Stimulated activated CD4-positive, alpha-beta T cell treated with anti-CD3 and anti-CD28 coated beads, Interleukin-1b, Interleukin-23, amount 100 ng/mL, for 1 hour (primary cell): ENCODE measurements at places on chromosomes 11 and 22.

GRCh38 chr11:104682206-104682605 is 216.1 kb downstream of the CASP12 start:
- no peak for DNase-seq

- no peak for DNase-seq
Measured at GRCh38 chr11:78552881-78553280, 21.8 kb downstream of the NARS2 start.

DNA sequence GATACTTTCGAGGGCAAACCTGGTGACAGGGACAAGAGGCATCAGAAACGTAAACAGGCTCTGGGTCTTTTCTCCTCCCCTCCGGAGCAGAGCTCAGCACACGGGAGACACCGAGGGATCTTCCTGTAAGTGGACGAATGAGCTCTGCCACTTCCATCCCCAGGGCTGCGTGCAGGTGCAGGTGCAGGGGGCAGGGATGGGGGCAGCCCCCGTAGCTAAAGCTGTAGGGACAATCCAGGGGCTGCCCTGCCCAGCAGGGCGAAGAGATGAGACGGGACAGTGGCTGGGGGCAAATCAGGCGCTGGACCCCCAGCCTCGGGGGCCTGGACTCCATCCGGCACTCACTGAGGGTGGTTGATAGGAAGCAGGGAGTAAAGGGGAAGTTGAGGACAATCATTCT is 505.4 kb downstream of the BRD1 start:
- no peak for DNase-seq

DNA sequence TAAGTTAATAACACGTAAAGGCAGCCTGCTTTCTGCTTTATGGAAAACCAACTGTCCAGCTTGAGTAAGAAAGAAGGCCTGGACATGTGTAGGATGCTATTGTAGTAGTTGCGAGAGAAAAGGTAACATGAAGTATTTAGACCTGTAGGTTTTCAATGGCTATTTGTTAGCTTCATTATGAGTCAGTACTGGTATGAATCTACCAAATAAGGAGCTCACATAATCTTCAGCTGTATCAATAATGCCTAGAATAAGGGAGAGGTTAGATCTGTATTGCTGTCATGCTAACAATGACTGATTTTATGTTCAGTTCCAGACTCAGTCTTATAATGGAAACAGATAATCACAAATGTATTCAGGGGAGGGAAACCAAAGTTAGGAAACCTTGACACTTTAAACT is 550.3 kb downstream of the CNTN5 start:
- DNase-seq = no peak

DNA sequence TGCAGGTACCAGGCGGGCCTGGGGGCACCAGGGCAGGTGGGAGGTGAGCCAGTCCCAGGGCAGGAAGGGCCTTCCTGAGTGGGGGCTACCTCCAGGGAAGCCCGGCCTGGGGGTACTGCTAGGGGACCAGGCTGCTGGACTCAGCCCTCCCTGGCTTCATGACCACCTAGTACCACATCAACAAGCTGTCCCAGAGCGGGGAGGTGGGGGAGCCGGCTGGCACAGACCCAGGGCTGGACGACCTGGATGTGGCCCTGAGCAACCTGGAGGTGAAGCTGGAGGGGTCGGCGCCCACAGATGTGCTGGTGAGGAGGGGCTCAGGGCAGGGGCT is 6.7 kb downstream of the TRPT1 start:
- no peak for DNase-seq

- no peak for DNase-seq
Measured at GRCh38 chr11:88330826-88331428, 6.6 kb downstream of the CTSC start.

DNA sequence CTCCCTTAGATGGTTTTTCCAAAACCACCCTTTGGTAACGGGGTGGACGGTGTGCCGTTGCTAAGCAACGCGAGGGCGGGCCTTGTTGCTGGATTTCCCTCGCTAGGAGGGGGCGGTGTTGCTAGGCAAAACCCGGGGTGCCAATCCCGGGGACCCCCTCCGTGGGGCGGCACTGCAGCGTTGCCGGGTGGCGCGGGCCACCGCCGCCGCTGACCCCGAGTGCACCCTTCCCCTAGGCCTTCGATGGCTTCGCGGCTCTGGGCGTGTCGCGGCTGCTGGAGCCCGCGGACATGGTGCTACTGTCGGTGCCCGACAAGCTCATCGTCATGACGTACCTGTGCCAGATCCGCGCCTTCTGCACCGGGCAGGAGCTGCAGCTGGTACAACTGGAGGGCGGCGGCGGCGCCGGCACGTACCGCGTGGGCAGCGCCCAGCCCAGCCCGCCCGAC is 8.9 kb downstream of the EHBP1L1 start:
- no peak for DNase-seq

- DNase-seq = no peak
Measured at GRCh38 chr11:62543680-62544444, 2.7 kb downstream of the AHNAK start.

- DNase-seq = no peak
Measured at GRCh38 chr22:48960980-48961660, 866.6 kb downstream of the BRD1 start.

GRCh38 chr11:79392161-79392560 is 48.7 kb downstream of the TENM4 start:
- DNase-seq = no peak

DNA sequence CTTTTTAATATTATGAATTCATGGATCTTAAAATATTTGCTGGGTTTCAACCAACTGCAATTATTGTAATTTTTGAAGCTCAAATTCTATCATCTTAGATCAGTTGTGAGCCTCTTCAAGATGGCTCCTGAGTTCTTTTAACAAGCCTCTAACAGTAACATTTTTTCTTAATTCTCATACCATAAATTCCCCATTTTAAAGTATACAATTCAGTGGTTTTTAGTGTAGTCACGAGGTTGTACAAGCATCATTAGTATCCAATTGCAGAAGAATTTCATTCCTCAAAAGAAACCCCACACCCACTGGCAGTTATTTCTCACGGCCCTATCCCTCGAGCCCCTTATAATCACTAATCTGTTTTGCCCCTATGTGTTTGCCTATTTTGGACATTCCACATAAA is 270.8 kb downstream of the SBF2 start:
- no peak for DNase-seq

DNA sequence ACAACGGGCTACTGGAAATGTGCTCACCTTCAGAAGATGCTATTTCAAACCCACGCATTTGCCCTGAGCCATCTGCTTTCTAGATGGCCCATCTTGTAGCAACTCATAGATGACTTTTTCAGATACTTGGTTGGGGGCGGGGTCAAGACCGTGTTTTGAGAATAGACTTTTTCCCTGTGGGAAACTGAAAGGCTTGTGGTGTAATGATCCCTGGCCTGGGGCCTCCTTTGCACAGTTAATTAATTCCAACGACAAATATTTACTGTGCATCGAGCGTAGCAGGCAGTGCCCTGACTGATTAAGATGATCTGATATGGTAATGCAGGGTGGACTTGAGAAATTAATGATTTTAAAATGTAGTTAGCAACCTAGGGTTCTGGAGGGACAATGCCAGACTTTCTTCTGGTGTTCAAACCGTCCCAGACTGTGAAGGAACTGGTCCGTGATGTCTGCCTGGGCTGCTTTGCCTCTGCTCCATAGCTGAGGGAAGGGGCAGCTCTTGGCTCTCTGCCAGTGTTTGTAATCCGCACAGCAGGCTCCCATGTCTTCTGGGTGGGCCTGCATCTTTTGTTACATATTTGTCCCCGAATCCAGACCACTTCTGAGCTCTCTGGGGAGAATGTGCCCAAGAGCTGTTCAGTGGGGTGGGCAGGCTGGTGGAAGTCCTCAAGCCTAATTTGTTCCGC is 84.8 kb downstream of the ADAMTS15 start:
- DNase-seq = no peak

GRCh38 chr11:91527380-91528030 is 697.1 kb upstream of the FAT3 start:
- no peak for DNase-seq

- DNase-seq = no peak
Measured at GRCh38 chr11:81092522-81092921, 1641.1 kb downstream of the FAM181B start.

- DNase-seq = no peak
Measured at GRCh38 chr11:5280582-5281102, 10.9 kb upstream of the HBE1 start.

- DNase-seq = no peak
Measured at GRCh38 chr11:115503886-115504275, 334 bp downstream of the CADM1 start.

DNA sequence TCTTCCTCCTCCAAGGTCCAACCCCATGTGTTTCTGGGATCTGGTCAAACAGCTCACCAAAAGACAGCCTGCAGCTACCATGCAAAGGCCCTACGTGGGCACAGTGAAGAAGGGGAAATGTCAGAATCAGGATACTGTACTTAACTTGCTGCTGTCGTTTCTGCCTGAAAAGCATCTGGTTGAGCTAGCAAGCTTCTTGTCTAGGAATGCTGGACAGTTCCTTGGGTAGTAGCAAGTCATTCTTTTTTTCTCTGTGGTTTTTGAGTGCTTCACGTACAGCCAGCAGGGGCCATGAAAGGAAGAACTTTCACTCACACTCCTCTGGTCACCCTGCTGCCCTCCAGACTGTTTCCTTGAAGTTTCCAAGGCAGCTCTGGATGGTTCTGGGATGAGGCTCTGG is 24.7 kb downstream of the RCOR2 start:
- no peak for DNase-seq
